ENCODE measurements at places on chromosomes 1 and 21.

DNA sequence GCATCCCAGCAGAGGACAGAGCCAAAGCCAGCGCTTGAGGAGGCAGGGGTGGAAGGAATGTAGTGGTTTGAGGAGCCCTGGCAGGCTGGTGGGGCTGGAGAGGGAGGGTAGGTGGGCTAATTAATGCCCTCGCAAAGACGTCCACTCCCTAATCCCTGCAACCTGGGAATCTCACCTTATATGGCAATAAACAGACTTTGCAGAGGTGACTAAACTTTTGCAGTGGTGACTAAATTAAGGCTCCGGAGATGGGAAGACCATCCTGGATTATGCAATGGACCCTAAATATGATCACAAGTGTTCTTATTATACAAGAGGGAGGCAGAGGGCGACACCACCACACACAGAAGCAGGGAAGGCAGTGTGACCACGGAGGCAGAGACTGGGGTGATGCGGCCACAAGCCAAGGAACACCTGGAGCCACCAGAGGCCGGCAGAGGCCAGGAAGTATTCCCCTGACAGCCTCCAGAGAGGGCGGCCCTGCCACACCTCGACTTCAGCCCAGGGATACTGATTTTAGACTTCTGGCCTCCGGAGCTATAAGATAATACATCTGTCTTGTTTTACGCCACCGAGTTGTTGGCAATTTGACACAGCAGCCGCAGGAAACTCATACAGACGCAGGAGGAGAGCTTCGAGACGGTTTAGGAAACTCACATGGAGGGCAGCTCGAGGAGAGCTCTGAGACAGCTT lies 23.1 kb upstream of the NPPB start:
- DNase-seq, result no peak

- no peak for DNase-seq
Measured at GRCh38 chr1:202563818-202564217, 146.4 kb downstream of the SYT2 start.

- DNase-seq, result no peak
Measured at GRCh38 chr1:219682788-219683187, 69.9 kb upstream of the ZC3H11B start.

DNA sequence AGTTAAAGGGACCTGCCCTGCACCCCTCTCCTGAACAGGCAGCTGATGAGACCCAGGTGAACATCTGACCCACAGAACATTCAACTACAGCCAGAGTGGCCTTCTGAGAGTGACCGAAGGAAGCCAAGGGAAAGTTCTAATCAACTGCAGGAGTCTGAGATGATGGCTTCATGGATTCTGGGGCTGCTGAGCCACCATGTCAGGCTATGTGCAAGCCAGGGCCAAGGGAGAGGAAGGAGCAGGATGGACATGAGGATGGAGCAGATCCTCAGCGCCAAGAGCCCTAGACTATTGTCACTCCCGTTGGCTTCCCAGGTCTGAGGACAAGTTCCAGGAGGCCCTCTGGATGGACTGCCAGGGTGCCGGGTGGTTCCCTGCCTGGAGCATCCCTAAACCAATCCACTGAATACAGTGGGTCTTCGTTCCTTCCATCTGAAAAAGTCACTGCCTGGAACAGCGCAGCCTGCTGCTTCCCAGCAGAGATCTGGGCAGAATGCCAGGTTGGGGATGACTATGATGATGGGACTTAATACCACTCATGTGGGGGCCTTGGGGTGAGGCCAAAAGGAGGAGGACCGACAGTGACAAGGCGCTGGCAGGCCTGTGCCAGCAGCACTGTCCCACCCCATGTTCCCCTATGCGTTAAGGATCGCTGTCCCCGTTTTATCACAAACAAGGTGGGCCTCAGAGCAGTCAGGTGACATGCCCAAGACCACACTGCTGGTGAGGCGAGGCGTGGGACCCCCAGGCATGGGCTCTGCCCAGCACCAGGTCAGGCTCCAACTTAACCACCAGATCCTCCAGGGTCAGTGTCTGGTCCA lies 19.8 kb downstream of the SPOCD1 start:
- peak; percentile 85 for DNase-seq

DNA sequence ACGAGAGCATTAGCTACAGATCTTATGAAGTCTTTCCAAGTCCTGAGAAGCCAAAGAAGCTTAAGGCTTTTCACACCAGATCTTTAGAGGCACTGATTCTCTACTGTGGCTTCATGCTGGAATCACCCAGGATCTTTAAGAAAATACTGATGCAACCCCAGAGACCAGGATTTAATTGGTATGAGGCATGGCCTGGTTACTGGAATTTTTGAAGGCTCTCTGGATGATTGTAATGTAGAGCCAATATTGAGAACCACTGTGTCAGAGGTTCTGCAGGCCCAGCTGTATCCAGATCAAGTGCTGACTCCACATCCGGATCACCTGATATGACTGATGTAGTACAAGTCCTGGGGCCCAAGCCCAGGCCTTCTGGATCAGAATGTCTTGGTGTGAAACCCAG lies 105.7 kb downstream of the PLPPR5 start:
- peak; percentile 29 for DNase-seq

DNA sequence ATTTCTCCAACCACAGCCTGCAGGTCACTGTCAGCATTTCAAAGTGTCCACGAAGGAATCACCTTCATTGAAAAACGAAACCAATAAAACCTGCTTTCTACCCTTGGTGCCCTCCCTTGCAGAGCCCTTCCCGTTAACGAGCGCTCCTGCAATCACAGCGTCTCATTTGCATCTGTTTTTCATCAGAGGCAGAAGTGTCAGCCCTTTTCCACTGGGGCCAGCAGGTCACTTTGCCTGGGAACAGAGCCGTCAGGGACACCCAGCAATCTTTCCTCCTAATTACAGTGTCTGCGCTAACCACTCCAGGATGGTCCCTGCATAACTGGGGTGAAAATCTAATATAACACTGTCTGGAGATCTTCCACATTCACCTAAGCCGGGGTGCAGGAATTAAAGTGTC lies 85.3 kb downstream of the PSMG1 start:
- DNase-seq, result no peak

DNA sequence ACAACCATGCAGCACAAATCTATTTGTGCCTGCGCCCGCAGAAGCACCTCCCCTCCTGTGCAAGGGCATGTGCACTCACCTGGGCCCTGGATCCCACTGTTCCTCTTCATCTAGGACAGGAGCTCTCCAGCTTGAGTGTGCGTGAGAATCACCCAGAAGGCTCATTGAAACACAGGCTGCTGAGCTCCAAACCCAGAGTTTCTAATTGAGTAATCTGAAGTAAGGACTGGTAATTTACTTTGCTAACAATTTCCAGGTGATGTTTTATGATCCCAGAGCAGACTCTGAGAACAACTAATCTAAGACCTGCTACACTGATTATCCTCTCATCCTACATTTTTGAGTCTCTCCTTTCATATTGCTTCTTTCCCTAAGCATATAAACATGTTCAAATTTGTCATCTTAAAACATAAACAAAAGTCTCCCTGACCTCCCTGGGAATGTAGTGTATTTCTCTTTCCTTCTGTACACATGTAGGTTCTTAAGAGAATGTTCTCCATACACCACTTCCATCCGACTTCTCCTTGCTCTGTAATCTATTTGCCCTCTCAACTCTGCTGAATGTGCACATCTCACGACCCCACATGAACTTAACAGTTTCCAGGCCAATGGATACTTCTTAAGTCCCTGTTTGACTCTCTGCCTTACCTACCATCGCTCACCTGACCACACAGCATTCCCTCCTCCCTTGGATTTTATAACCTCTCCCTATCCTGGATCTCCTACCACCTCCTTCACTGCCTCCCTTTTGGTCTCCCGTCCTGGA lies 522.5 kb downstream of the SMYD3 start:
- DNase-seq, result no peak

DNA sequence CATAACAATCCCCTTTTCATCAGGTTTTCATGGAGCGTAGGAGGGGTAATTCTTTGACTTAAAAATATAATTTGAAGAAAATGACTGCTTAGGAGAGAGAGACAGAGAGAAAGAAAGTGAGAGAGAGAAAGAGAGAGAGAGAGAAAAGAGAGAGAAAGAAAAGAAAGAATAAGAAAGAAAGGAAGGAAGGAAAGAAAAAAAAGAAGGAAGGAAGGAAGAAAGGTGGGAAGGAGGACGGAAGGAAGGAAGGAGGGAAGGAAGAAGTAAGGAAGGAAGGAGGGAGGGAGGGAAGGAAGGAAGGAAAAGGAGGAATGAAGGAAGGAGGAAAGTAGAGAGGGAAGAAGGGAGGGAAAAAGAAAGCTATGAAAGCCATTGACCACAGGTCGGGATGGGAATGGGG lies 10.8 kb upstream of the DEGS1 start:
- DNase-seq, result no peak

GRCh38 chr1:181084606-181084969 lies 3.9 kb upstream of the IER5 start:
- DNase-seq, result no peak

DNA sequence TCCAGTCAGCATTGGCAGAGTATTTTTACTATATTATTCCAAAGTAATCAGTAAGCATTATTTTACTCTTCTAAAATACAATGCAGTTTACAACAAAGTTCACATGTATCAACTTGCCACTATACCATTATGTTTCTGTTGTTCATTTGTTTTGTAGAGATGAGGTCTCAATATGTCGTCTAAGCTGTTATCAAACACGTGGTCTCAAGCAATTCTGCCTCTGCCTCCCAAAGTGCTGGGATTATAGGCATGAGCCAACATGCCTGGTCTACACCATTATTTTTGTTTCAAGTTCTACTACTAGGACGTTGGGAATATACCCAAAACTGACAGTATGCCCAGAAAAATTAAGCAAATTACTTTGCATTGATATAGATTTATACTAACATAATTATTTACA lies 19.8 kb downstream of the FAF1 start:
- no peak for DNase-seq

- peak; percentile 33 for DNase-seq
Measured at GRCh38 chr1:200659269-200659668, 10.4 kb downstream of the DDX59 start.

All from fibroblast of upper back skin (primary cell).